Fibroblast of the aortic adventitia (primary cell): ENCODE measurements at places on chromosomes 7 and 10. TPM values are rescaled to one million over a fixed set of nuclear protein-coding genes. Genes with fewer than 3 reads are reported as not detected.

The RAMP3 gene
- not detected in 2 replicates for total RNA-seq

The GBX1 gene
- total RNA-seq = not detected in 2 replicates

The PNLIPRP1 gene
- total RNA-seq = not detected in 2 replicates

The EN2 gene
- under 0.01 TPM in 1 of 2 replicates, not detected in the other for total RNA-seq

The C10orf67 gene
- 0.09 TPM in 1 of 2 replicates, not detected in the other for total RNA-seq

The PSD gene
- 0.18 and 1.3 TPM in 2 replicates for total RNA-seq

The FAM171A1 gene
- total RNA-seq = 32.9 and 43.6 TPM in 2 replicates
